ENCODE measurements at places on chromosomes 12 and 14. TPM values are rescaled to one million over a fixed set of nuclear protein-coding genes. Genes with fewer than 3 reads are reported as not detected.

OR4E2 gene
- not detected for total RNA-seq

TMCC3 gene
- 20.5 TPM for total RNA-seq

TSPAN19 gene
- not detected for total RNA-seq

PIWIL1 gene
- not detected for total RNA-seq

FAM234B gene
- total RNA-seq: 0.29 TPM

TTC6 gene
- not detected for total RNA-seq

ABCD4 gene
- 26.1 TPM for total RNA-seq

NRXN3 gene
- 2.7 TPM for total RNA-seq

ARHGAP9 gene
- total RNA-seq: 101 TPM

CPM gene
- 0.80 TPM for total RNA-seq

VCPKMT gene
- total RNA-seq: 12.8 TPM

SUDS3 gene
- 21.1 TPM for total RNA-seq

OR4K13 gene
- total RNA-seq: not detected

PRH2 gene
- not detected for total RNA-seq

MANSC4 gene
- not detected for total RNA-seq

ASB2 gene
- total RNA-seq: 40.4 TPM

TXNRD1 gene
- total RNA-seq: 83.7 TPM

ENDOU gene
- not detected for total RNA-seq

HOXC11 gene
- not detected for total RNA-seq

TPPP2 gene
- total RNA-seq: not detected

SYNDIG1L gene
- not detected for total RNA-seq

IAPP gene
- not detected for total RNA-seq

FAM90A1 gene
- total RNA-seq: 0.62 TPM

ARG2 gene
- total RNA-seq: 0.93 TPM

MFAP5 gene
- total RNA-seq: not detected

MLXIP gene
- 24.9 TPM for total RNA-seq

CCDC184 gene
- not detected for total RNA-seq

OR6C2 gene
- not detected for total RNA-seq

CABP1 gene
- total RNA-seq: 2.4 TPM

CACNA2D4 gene
- 1.1 TPM for total RNA-seq

CRIP1 gene
- 177 TPM for total RNA-seq

CAPS2 gene
- 5.4 TPM for total RNA-seq

SDSL gene
- total RNA-seq: 1.3 TPM

INHBC gene
- 0.13 TPM for total RNA-seq

NTF3 gene
- not detected for total RNA-seq

MYF6 gene
- total RNA-seq: not detected

KRT83 gene
- total RNA-seq: not detected

ERP27 gene
- 0.93 TPM for total RNA-seq

NFATC4 gene
- 19.2 TPM for total RNA-seq

PRKD1 gene
- total RNA-seq: 0.56 TPM
